Anterior cingulate cortex (tissue), 58 donors: ENCODE measurements at places on chromosomes 6 and 20.

DNA sequence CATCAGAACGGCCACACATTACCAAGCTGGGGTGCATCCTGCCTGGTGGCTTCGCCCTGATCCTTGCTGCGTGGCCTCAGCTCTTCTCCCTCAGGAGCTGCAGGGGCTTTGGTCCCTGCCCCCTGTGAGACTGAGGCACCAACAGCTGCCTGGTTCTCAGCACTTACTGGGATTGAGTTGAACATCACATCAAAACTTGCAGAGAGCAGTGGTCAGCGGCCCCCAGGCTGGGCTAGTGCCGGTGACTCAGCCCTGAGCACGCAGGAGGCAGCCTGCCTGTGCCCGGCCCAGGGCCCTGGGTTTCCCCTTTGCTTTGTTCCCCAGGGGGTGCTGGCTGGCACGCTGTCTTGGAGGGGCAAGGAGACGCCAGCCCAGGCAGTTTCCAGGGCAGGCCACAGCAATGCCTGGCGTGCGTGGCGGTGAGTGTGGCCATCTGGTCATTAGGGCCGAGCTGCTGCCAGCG lies 63.3 kb downstream of the DLL1 start:
- DNase-seq = no peak

DNA sequence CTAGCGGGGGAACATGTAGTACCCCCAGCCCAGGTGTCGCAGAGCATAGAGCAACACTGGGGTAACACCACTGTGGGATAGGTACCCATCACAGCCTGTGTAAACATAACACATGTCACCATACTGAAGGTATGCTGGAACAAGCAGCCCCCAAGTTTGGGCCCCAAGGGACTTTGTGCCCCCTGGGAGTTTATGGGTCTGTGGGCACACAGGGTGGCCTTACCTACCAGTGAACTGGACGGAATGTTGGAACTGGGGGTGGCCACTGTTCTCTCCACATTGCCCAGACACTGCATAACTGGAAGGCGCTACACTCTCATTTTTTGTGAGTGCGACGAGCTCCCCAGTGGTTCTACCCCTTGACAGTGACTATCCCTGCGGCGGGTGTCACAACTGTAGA lies 28.5 kb downstream of the HDDC2 start:
- DNase-seq = no peak

GRCh38 chr6:119105282-119105681 lies 26.8 kb upstream of the FAM184A start:
- no peak for DNase-seq

DNA sequence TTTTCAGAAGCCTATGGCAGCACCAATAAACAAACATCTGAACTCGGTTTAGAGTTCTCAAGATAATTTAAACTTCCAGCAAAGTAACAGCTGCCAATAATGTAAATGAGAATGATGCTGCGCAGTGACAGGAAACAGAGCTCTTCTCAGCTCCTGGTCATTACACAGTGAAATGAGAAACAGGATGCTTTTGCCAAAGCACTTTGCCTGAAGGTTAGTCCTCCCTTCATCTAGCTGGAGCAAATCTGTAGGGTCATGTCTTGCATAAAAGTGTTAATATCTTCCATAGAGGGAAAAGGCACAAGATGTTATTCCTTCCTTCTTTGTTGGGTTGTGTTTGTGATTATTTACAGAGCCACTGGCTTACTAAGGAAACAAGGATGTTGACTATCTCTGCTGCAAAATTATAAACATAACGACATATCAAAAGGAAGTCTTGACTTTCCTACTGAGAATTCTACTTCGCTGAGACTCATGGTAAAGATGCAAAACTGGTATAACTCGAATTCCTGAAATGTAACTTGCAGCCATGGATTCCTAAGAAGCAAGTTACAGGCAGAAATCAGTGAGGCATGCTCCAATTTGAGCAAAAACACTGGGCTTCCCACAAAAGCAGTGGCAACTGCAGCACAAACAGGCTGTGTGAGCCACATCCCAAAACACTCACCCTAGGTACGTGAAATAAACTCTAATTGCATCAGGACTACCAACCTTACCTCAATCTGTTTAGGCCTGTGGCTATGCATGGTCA lies 102.5 kb upstream of the BEND6 start:
- DNase-seq = no peak

DNA sequence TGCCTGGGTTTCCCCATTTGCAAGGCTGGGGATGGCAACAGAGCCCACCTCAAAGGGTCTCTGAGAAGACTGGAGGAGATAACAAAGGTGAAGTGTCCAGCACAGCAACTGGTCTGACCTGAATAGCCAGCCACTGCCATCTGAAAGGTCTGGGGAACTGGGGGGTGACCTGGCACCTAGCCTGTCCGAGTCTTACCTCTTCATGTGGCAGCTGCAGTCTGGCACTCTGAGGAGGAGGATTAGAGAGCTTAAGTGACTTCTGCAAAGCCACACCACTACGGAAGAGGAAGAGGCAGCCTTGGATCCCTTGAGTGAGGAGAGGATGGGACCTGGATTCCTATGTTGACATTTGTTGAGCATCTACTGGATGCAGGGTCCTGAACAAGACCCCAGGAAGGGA lies 22.2 kb downstream of the C20orf203 start:
- no peak for DNase-seq

DNA sequence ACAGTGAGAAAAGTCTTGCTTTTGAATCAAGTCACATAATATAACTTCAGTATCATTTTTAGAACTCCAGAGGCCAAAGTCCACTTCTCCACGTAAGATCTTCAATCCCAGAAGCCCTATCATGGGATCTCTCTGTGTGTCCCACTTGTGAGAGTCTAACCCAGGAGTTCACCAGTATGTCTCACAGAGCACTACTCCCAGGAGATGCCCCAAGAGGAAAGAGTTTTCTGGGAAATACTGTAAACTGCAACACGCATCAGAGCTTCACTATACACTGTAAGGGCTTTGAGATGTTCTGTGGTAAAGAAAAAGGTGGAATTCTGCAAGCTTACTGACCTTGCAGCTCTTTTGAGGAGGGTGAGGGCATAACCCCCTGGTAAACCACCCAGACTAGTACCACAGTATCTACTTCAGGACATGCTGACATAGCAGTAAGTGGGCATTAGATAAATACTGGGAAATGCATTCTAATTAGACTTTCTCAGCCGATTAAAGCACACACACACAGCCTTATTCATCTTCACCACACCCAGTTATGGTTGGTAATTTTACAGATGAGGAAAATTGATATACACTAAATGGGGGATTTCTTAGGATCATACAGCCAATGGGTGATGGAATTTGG lies 12.3 kb downstream of the DCBLD1 start:
- no peak for DNase-seq

GRCh38 chr6:74805916-74806696 lies 399.7 kb downstream of the COL12A1 start:
- no peak for DNase-seq

- DNase-seq = peak; percentile 4
Observed at GRCh38 chr6:144286503-144287393, 1.6 kb downstream of the UTRN start.

GRCh38 chr6:158313989-158314388 lies 1.7 kb downstream of the TULP4 start:
- DNase-seq = no peak

GRCh38 chr6:37946057-37946456 lies 126.5 kb downstream of the ZFAND3 start:
- DNase-seq = no peak
